Hematopoietic multipotent progenitor cell (in vitro differentiated cells): ENCODE measurements at places on chromosomes 4 and X.

DNA sequence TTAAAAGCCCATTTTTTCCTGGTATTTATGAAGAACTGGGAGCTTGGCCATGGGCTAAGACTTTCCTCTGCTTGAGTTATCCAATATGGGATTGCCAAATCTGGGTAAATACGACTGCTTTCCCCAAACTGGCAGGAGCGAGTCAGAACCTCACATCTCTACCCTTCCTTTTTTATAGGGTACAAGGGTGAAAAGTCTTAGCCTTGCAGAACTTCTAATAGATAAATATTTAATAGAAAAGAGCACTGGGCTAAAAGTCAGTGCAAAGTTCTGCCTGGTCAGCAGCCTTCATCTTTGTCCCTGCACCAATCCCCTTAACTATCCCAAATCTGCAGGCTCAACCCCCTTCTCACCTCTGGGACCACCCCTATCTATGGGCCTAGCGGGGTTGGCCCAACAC, 61.6 kb upstream of the ACSL1 start:
- no peak for DNase-seq

DNA sequence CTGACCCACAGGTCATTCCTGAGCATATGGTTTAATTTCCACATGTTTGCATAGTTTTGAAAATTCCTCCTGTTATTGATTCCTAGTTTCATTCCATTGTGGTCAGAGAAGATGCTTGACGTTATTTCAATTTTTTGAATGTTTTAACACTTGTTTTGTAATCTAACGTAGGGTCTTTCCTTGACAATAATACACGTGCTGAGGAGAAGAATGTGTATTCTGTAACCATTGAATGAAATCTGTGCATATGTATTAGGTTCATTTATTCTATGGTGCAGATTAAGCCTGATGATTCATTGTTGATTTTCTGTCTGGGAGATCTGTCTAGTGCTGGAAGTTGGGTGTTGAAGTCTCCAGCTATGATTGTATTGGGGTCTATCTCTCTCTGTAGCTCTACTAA, 486.4 kb upstream of the RPS6KA3 start:
- DNase-seq, result no peak

DNA sequence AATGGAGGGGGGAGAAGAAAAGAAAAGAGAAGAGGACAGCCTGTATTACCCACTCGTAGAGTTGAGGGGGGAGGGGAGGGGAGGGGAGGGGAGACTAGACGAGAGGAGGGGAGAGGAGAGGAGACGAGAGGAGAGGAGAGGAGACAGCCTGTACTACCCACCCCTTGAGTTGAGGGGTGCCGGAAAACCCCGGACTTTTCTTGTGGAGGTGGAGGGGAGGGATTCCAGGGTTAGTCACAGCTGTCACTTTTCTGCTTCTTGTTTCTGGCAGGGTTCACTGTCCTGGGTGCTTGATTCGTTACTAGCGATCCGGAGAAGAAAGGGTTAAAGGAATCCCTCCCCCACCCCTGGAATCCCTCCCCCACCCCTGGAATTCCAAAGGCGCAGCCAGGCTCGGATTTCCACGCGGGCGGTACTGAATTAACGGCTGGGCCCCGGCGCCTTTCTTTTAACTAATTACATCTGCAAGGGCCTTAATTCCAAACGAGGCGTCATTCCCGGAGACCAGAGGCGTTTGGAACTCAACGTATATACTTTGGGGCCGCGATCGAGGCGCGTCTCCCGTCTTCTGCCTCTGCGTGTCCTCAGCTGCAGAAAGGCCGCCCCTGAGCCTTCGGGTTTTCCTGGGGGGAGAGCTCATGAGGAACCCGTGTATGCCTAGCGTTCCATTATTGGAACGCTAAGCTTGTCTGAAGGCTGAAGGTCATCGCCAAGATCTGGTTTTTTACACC, 20.1 kb upstream of the CSF2RA start:
- peak; percentile 71 for DNase-seq

GRCh38 chr4:38917481-38918025, 49.9 kb downstream of the FAM114A1 start:
- DNase-seq, result no peak

GRCh38 chr4:189804894-189805293, 135.8 kb upstream of the FRG1 start:
- no peak for DNase-seq

GRCh38 chrX:135489542-135489941, 30.9 kb upstream of the INTS6L start:
- no peak for DNase-seq

DNA sequence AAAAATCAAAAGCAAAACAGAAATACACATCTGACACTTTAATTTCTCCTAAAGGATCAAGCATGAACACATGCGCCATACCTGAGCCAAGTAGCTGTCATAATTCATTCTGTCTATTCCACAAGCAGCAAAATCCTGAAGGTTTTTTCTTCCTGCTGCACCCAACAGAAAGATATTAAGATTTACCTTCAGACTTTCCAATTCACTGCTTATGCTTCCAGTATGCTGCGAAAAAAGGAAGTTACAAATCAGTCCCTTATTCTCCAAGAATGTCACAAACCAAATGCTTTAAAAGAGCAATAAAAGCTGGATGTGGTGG, 29.2 kb upstream of the FGFBP2 start:
- DNase-seq, result no peak

DNA sequence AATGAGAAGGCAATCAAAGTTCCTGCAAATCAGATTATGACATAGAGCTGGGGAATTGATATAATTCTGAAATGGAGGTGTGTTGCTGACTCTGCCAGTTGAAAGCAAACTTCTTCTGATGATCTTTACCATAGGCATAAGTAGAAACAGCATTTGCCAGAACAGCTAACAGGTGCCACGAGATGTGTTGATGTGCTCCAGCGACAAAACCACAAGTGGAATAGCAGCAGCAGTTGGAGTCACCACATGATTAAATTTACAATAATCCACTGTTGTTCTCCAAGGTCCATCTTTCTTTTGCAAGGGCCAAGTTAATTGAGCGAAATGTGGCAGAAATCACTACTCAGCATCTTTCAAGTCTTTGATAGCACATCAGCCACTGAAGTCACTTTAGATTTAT, 3.7 kb upstream of the OSTC start:
- DNase-seq, result no peak

GRCh38 chrX:41452565-41453356, 5.6 kb downstream of the NYX start:
- no peak for DNase-seq

DNA sequence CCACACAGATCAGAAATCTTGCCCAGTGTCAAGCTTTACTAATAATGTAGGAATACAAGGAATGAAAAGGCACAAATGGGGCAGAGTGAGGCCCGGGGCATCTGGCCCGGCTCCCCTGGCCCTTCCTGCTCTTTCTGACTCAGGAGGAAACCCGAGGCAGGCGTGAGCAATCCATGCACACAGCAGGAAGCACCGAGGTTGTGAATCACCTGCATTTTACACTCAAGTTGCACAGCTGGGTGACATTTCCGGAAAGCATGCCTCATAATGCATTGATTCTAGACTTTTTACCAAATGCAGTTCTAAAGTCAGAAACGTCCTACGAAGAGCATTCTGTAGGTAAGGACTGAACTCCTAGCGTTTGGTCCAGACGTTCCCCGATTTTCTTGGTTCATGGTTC, 38.9 kb downstream of the PRIMPOL start:
- no peak for DNase-seq

GRCh38 chrX:9301836-9302235, 163.0 kb upstream of the TBL1X start:
- no peak for DNase-seq

- no peak for DNase-seq
These were observed 168.9 kb downstream of the AMELX start for GRCh38 chrX:11462136-11462535.

DNA sequence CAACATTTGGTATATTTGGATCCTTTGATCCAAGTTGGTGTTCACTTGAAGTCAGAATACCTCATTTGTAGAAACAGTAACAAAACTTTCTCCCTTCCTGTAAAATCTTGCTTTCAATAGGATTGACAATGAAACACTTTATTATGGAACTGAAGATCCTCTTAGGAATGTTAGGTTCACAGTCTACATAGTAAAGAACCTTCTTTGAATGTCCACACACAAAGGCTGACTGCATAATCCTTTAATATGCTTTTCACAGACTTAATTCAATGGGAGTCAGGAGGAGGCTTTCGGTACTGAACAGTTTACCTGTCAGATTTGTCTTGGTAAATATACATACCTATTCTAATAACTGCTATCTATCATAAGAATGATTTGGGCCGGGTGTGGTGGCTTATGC, 188.5 kb downstream of the SPRY1 start:
- DNase-seq, result no peak

DNA sequence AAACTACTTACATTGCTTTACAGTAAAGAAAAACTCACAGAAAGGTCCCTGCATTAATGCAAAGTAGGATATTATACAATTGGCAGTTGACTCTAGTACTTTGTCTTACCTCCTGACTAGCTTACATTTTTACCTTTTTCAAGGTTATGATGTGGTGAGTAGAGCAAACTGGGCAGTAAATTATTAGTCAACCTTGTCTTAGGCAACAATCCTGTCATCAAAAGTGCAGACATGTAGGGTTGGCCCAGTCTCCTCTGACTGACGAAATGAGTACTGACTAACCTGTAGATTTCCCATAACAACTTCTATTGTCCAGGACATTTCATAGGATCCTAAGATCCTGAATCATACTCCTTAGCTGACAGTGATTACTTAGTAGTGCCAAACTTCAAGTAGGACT, 142.0 kb upstream of the NUDT6 start:
- no peak for DNase-seq

GRCh38 chr4:103934178-103934789, 214.5 kb upstream of the TACR3 start:
- DNase-seq, result no peak

- DNase-seq, result peak; percentile 10
These were observed 13.2 kb upstream of the IL13RA2 start for GRCh38 chrX:115030625-115031024.

DNA sequence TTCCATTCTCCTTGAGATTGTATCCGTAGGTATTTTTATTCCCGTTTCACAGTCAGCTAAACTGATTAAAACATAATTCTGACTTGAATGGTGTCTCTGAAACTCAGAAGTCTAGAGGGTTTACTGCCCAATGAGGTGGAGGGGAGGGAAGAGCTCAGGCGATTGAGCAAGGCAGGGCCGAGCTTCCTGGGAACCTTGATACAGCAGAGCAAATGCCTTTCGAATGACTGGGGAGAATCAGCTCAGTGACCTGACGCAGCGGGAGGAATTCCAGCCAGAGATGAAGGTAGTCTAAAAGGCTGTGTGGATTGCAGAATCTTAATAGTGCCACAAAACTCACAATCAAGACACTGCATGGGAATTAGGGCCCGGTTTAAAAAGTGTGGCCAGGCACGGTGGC, 233.6 kb downstream of the EVC2 start:
- no peak for DNase-seq

- DNase-seq, result no peak
These were observed 62.1 kb downstream of the GALNTL6 start for GRCh38 chr4:171875291-171875690.

DNA sequence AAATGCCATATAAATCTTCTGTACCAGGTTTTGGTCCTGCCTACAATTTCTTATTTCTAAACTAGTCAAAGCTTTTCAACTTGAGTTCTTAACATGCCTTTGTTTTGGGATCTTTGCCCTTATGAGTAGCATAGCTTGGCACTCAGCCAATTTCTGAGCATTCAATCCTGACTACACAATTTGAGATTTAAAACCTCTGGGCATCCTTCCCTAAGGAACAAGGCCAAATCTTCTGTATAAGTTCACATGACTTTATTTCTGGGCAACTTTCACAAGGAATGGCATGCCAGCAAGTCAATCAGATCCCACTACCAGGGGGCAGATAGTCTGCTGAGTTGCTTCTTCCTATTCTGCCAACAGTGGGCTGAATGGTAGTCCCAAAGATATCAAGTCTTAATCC, 254.2 kb downstream of the ADAMTS3 start:
- DNase-seq, result no peak

DNA sequence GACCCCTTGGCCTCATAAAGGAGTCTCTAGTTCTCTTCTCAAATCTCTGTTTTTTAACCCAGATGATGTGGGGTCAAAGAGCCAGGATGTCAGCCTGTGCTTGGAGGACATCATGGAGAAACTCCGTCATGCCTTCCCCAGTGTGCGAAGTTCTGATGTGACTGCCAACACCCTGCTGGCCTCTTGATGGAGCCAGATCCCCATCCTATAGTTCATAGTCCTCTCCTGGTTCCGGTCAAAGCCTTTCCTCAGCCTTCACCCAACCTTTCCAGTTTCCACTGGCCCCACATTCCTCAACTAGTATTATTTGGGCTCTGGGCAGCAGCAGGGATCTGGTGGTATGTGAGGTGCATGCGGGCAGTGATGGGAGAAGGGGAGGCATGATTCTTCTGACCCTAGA, 30.7 kb downstream of the TAF7L start:
- no peak for DNase-seq

DNA sequence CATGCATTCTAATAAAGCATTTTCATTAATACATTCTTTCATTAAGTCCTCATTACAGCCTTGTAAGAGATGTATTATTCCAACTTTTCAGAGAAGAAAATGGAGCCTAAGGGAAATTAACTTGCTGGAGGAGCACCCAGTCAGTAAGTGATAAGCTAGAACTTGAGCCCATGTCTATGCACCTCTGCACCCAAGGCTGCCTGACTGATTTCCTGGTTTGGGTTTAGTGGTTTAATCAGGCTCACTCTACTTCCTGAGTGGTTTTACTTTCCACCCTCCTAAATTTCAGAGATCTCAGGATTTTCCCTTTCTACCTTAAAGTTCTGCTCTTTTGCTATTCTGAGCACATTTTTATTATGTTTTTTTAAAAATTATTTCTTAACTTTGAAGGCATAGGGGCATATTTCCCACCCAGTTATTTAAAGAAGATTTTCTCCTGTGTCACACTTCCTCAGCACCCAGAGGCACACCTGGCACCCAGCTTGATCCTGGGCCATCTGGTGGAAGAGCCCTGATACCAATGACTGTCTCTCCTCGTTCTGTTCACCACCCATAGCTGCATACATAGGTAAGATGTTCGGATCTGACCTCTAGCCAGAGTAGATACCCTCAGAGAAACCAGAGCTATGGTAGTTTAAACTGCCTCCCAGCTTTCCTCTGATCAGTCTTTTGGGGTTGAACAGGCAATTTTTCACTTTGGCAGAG, 10.4 kb downstream of the CORIN start:
- DNase-seq, result no peak

DNA sequence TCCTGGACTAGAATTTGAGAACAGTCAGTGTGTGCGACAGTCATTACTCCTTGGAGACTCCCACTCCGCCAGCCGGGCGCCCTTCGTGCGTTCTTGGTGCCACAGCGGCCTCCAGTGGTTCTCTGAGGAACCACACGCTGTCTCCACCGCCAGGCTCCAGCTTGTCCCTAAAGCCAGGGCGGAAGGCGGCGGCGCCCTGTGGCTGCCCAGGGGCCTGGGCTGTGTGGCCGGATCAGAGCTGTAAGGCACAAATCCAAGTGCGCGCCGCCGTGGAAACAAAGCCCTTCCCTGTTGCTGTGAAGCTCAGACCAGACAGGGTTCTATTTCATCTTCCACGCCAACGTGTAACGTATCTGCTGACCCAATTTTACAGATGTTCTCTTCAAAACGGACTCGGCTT, 34.2 kb downstream of the IDS start:
- DNase-seq, result peak; percentile 48

GRCh38 chr4:147814376-147814775, 82.5 kb downstream of the ARHGAP10 start:
- no peak for DNase-seq

- DNase-seq, result no peak
These were observed 787.9 kb upstream of the GALNTL6 start for GRCh38 chr4:171025343-171025742.

GRCh38 chr4:72016011-72016410, 15.8 kb upstream of the NPFFR2 start:
- no peak for DNase-seq

GRCh38 chrX:49191574-49192011, 5.4 kb upstream of the PRICKLE3 start:
- DNase-seq, result peak; percentile 16
